ENCODE measurements at places on chromosomes 5 and 9. TPM values are rescaled to one million over a fixed set of nuclear protein-coding genes. Genes with fewer than 3 reads are reported as not detected.

ANXA2R gene
- polyA plus RNA-seq: 1.4 TPM

MSX2 gene
- polyA plus RNA-seq: 1.0 TPM

PHF24 gene
- polyA plus RNA-seq: 0.33 TPM

DNA sequence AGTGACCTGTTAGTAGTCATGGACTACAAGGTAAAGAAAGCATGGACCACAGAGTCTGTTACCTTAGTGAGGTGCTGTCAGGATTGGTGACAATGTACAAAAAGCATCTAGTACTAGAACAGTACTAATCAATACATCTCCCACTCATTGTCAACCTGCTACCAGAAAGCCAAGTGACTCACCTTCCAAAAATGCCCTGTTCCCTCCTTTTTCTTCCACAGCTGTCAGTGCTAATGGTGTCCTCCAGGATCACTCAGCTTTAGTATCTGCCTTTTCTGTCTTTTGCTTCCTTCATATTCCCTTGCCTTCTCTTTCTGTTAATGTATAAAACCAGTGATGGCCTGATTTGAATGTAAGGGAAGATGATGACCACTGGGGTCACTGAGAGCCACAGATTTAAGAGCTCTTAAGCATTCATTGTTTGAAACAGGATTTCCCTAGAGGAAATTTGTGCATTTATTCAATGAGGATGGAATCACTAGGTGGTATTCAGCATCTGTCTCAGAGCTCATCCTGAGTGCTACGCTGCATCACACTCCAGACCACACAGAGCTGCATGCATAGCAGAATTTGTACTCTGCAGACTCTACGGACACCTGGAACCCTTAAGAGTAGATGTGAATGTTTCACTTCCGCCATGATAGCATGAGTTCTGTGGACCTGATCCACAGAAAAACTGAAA is 71.0 kb downstream of the SV2C start:
- DNase-seq: no peak

GRCh38 chr5:10604975-10605374 is 41.1 kb downstream of the ANKRD33B start:
- no peak for DNase-seq
